Activated CD8-positive, alpha-beta T cell treated with anti-CD3 and anti-CD28 coated beads for 36 hours (primary cell): ENCODE measurements at places on chromosomes 2 and 18. TPM values are rescaled to one million over a fixed set of nuclear protein-coding genes. Genes with fewer than 3 reads are reported as not detected.

- H3K27ac ChIP-seq: no peak overlapping the region
- no peak for DNase-seq
- H3K4me1 ChIP-seq: no peaks in the 10 kb centered on the region
- H3K4me3 ChIP-seq: no peak overlapping the region
- H3K36me3 ChIP-seq: no peaks in the 10 kb centered on the region
- no peaks in the 10 kb centered on the region for H3K27me3 ChIP-seq
These were observed 137.3 kb upstream of the FSHR start for GRCh38 chr2:49291619-49292018.

DNA sequence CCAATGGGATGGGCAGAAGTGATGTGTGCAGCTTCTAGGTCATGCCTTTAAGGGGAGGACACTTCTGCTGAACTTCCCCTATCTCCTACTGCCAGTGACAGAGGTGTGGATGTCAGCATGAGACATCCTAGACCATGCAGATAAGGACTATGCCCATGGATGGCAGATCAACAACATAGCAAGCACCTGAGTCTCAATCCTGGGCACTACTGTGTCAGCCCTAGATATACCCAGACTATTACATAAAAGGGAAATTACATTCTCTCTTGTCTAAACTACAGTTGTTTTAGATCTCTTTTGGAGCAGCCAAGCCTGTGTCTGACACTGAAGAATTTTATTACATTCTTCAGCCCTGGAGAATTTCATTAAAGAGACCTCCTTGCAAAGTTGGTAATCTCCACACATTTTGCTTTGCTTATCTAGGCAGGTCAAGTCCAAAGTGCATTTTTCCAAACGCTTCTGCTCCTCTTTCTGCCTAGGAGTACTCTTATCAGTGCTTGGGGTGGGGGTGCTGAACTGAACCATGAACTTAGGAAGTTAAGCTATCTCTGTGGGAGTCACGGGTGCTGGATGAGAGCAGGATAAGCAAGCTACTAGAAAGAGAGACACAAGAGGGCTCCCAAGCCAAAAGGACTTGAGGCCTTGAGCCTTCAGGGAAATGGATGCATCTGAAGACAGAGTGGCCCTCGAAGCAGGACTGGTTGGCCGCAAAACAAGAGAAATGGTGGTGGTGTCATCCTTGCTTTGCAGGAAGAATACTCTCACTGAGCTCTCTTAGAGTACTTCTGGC, 95.2 kb upstream of the SPRED2 start:
- peaks cover 6% of the 10 kb centered on the region for H3K27me3 ChIP-seq
- no peak overlapping the region for H3K4me3 ChIP-seq
- H3K4me1 ChIP-seq: no peaks in the 10 kb centered on the region
- no peak for DNase-seq

Gene INHA
- total RNA-seq: not detected

DNA sequence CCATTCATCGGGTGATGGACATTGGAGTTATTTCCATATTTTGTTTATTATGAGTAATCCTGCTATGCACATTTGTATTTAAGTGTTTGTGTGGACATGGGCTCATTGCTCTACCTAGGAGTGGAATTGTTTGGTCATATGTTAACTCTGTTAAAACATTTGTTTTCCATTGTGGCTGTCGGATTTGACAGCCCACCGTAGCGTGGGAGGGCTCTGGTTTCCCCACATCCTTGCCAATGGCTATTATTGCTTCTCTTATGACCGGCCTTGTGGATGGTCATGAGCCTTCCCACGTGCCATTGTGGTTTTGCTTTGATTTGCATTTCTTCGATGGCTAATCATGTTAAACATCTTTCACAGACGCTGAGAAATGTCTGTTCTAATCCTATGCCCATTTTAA, 92.0 kb downstream of the ZNF236 start:
- peaks cover 30% of the 10 kb centered on the region for H3K36me3 ChIP-seq
- no peak overlapping the region for H3K27ac ChIP-seq
- H3K4me3 ChIP-seq: no peak overlapping the region
- H3K27me3 ChIP-seq: no peaks in the 10 kb centered on the region
- peaks cover 3% of the 10 kb centered on the region for H3K4me1 ChIP-seq

- no peak overlapping the region for H3K4me3 ChIP-seq
- H3K36me3 ChIP-seq: no peaks in the 10 kb centered on the region
- H3K27me3 ChIP-seq: peaks cover 7% of the 10 kb centered on the region
- no peaks in the 10 kb centered on the region for H3K4me1 ChIP-seq
- no peak for DNase-seq
- H3K27ac ChIP-seq: no peak overlapping the region
These were observed 82.5 kb upstream of the KCNE4 start for GRCh38 chr2:222969491-222969890.
